ENCODE measurements at places on chromosomes 12 and 14.

DNA sequence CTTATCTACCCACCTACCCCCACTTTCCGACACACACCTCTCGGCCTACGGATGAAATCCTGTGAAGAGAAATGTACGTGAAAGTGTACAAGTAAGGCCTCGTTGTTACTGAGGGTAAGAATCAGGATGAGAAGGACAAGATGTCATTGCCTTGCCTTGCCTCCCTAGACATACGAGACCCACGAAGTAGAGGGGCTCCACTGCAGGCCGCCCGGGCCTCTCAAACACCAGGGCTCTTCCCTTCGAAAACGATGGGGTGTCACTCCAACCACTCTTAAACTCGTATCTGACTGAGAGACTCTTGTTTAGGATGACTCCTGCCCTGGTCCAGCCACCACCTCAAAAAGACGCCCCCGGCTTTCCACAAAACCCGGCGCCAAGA is 498 bp downstream of the RACGAP1 start:
- DNase-seq: no peak

GRCh38 chr12:92654929-92655328 is 47.9 kb upstream of the PLEKHG7 start:
- DNase-seq: no peak

- DNase-seq: peak; percentile 88
These were observed 12.2 kb downstream of the MYRFL start for GRCh38 chr12:69837191-69837590.

GRCh38 chr12:33440477-33440876 is 858 bp upstream of the SYT10 start:
- DNase-seq: no peak

DNA sequence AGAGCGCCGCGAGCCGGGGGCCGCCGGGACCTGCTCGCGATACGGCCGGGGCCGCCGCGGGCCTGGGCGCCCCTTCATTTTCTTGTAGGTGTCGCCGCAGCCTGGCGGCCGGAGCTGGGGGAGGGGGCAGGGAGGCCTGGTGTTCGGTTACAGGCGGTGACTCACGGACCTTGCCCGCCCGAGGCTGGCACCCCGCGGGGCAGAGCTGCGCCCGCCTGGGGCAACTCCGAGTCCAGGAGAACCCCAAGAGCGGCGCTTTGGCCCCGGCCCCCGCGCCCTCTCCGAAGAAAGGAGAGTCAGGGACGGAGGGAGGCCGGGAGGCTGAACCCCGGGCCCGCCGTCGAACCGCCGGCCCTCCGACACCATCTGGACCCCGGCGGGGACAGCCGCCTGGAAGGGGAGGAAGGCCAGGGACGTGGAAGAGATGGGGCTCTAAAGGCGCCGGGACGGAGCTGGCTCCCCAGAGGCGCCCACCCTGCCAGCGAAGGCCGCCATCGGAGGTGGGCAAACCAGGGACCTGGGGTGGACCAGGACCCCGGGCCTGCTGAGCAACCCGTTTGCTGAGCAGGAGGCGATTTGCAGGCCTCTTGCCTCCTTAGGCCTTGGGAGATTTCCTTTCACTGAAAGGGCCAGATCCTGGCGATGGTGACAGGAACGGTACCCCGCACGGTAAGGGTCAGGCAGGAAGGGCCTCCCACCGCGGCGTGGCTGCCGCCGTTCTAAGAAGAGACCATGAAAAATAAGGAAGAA is 843 bp upstream of the NUAK1 start:
- DNase-seq: no peak

DNA sequence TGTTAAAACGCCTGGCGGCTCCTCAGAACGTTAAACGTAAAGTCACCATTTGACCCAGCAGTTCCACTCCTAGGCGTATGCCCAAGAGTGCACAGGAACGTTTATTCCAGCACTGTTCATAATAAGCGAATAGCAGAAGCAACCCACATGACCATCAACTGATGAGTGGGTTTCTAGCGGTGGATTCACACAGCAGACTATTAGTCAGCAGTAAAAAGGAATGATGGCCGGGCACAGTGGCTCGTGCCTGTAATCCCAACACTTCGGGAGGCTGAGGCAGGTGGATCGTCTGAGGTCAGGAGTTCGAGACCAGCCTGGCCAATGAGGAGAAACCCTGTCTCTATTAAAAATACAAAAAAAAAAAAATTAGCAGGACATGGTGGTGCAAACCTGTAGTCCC is 22.4 kb upstream of the FBRSL1 start:
- no peak for DNase-seq

DNA sequence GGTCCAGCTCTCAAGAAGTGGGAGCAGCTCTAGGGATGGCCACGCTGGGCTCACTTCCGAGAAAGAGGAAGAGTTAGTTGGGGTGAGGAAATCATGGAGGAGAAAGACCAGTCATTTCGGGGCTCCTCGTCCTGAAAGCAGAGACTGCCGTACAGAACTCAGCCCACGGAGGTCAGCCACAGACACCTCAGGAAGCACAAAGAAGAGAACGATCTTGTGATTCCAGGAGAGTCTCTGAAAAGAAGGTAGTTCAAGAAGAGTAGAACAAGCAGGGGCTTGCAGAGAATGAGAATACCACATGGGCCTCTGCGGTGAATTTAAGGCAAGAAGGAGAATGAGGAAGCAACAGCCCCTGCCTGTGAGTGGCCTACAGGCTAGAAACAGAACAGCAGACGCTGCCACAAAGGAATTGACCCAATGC is 311.9 kb downstream of the CACNA1C start:
- DNase-seq: no peak

GRCh38 chr12:71948390-71948789 is 9.7 kb downstream of the TPH2 start:
- DNase-seq: no peak

- no peak for DNase-seq
These were observed 52.0 kb downstream of the WSCD2 start for GRCh38 chr12:108181095-108181454.

GRCh38 chr12:62899568-62900390 is 35.2 kb downstream of the PPM1H start:
- DNase-seq: no peak
